ENCODE measurements at places on chromosomes 3 and 15.

DNA sequence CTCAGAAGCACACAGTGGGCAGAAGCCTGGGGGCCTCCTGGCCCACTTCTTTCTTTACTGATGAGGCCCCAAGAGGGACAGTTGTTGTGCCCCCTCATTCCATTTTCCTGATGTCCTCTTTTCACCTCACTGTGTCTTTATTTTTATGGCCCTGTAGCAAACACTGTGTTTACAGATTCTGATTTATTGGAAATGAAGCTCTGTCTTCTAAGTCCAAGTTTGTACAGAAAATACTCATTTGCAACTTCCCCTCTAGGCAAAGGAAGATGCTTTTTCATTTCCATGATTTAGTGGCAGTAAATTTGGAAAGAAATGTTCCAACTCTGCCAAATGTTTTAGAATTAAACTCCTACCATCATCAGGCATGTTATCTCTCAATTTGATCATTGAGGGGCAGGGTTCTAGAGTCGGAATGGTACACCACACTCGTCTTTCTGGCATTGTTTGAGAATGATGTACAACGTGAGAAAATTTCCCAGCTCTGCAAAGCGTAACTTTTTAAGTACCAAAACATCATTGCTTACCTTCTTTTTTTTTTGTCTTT is 129.7 kb downstream of the ARNT2 start:
- no peak for DNase-seq

GRCh38 chr15:80523746-80524145 is 119.6 kb downstream of the ARNT2 start:
- no peak for DNase-seq

DNA sequence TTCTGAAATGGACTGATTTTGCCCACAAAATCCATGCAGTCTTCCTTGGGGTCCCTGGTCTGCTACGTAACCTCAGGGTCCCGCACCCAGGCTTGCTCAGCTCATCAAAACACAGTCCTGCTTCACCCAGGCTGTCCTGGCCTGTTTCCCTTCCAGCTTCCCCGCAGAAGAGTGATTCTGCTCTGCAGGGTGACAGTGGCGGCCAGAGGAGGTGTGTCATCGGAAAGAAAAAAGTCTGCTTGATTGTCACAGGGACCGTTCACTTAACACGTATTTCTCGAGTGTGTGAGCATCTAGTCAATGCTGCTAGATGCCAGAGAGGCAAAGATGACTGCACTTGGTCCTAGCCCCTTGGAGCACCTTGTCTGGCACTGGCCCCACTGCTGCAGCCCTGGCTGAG is 50.1 kb upstream of the ABHD2 start:
- DNase-seq, result no peak

GRCh38 chr3:185069037-185070030 is 83.5 kb downstream of the C3orf70 start:
- no peak for DNase-seq

DNA sequence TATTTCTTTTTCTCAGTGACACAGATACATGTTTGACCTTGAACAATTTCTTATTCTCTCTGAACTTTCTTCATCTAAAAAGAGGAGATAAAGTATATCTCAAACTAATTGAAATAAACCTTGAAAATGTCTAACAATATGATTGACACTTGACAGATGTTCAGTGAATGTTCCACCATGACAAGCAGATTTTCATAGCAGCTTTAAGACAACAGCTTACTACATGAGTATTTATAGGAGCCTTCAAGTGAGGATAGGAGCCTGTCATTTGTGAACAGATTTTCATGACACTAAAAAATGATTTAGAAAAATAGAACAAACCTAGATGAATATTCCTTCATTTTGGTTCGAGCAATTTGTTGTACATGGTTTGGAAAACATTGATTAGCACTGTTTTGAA is 13.3 kb downstream of the SYN2 start:
- no peak for DNase-seq

DNA sequence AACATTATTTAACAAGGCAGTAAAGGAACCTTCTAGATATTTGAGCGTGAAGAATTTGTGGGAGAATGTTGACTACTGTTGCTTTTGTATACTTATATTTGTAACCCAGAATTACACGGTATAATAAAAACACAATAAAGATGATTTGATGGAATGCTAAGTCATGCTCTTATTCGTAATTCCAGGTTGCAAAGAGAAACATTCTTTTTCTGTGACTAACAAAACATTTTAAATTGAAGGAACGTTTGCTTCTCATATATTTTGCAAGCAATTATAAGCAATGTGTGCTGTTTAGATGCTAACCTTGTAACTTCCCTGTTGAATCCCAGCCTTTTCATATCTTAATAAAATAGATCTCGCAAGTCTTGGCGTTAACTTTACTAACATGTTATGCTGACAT is 124.4 kb upstream of the CGNL1 start:
- DNase-seq, result no peak

GRCh38 chr3:186639778-186640472 is at the start of gene FETUB:
FETUB (plus strand) TSS chr3:186640399; CDS start chr3:186640461, 62 bp downstream.
- DNase-seq, result no peak

- no peak for DNase-seq
These were observed 715.6 kb downstream of the ROBO1 start for GRCh38 chr3:79052054-79052681.

GRCh38 chr3:44159696-44160300 is 81.9 kb upstream of the TOPAZ1 start:
- no peak for DNase-seq

- DNase-seq, result no peak
These were observed 7.8 kb downstream of the CAMK1 start for GRCh38 chr3:9761919-9762318.

GRCh38 chr3:157753787-157754136 is 250.5 kb upstream of the VEPH1 start:
- no peak for DNase-seq

- no peak for DNase-seq
These were observed 35.3 kb upstream of the PSMD6 start for GRCh38 chr3:64058566-64058965.

GRCh38 chr3:72582963-72583362 is 265.3 kb downstream of the SHQ1 start:
- no peak for DNase-seq

GRCh38 chr3:41710646-41711388 is 251.1 kb downstream of the ULK4 start:
- DNase-seq, result no peak

DNA sequence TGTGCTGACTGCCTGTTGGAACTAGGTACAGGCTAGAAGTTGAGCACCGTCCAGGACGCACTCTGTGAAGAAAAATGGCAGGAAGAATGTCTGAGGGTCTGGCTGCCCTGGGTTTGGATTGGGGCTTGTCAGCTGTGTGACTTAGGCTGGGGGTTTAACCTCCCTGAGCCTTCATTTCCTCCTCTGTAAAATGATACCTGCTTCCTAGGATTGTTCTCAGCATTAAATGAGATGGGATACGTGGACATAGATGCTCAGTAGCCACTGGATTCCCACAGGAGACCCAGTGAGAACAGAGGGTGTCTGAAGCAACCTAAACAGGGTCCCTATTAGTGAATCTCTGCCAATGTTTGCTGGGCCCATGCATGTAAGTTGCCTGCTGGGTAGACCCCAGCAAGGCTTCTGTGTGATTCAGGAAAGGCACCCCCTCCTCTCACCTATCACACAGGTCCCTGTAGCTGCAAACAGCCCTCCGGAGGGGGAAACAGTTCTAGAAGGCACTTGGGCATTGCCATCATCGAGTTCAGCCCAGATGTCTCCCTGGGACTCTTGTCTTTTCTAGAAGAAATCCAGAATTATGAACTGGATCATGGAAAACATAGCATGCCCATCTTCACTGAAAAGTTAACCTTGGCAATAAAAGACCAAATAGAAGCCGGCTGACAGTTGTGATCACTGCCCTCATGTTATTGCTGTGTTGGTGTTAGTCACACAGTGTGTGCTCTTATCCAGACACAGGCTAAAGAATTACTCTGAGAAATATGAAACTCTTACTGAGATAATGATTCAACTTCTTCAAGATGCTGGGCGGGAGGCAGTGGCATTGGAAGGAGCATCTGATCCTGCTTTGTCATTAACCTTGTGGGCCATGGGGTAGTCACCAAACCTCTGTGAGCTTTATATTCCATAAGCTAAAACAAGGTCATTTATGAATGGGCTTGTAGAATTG is 64.5 kb downstream of the SMAD6 start:
- DNase-seq, result no peak

GRCh38 chr3:190692256-190692655 is 170.2 kb downstream of the GMNC start:
- no peak for DNase-seq

GRCh38 chr15:62783303-62783957 is 259.1 kb upstream of the TPM1 start:
- DNase-seq, result no peak

- DNase-seq, result no peak
These were observed 235.3 kb downstream of the ABHD5 start for GRCh38 chr3:43926055-43926454.

- no peak for DNase-seq
These were observed 216.4 kb downstream of the TIGIT start for GRCh38 chr3:114510201-114510600.

- DNase-seq, result no peak
These were observed 939 bp upstream of the ULK3 start for GRCh38 chr15:74843891-74844299.

DNA sequence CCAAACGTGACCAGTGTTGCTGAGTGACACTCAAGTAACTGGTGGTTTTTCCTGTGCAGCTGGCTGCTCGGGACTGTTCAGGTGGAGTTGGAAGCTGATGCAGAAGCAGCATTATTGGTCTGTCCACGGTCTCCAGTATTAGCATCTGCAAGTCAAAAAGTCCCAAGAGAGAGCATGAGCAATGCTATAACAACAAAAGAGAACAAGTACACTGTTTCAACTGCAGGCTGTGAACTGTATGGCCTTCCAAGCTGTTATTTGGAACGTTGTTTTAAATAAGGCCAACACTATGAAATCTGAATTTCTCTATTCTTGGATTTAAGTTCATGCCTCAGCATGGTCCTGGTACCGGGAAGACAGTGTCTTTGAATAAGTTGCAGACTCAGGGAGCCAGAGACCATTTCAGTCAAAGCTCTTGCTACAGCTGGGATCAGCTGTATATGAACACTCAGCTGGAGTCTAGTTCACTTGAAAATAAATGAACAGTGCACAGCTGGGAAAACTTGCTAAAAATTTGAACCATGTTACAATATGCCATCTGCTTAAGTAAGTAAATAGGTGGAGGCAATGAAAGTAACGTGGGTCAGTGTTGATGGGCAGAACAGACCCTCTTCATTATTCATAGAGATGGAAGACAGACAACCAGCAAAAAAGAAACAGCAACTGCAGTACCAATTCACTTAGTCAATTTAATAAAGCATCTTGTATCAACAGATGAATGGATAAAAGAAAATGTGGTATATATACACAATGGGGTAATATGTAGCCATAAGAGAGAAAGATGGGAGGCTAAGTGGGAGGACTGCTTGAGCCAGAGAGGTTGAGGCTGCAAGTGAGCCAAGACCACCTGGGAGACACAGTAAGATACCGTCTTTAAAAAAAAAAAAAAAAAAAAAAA is 45.1 kb downstream of the NR1I2 start:
- DNase-seq, result no peak

GRCh38 chr3:166089575-166089974 is 252.4 kb upstream of the BCHE start:
- DNase-seq, result no peak

DNA sequence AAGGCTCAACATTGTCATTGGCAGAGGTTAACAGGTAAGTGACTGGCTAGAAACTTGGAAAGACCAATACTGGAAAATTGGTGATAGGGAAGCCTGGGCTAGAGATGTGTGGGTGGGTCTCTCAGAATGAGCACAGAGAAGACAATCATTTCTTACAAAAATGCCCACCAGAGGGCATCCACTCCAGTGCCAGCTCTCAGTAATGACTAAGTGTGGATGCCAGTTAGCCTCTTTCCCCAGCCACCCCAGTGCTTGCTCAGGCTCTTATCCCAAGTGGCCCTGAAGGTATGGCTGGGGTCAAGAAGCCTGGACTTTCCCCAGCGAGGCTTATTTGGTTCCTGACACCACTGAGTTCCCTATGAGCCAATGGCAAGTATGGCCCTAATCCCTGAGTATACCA is 115.9 kb upstream of the ST8SIA2 start:
- no peak for DNase-seq

GRCh38 chr3:112365636-112366035 is 32.7 kb downstream of the CD200 start:
- DNase-seq, result no peak

- DNase-seq, result no peak
These were observed 573.6 kb upstream of the ARRDC4 start for GRCh38 chr15:97386940-97387339.

DNA sequence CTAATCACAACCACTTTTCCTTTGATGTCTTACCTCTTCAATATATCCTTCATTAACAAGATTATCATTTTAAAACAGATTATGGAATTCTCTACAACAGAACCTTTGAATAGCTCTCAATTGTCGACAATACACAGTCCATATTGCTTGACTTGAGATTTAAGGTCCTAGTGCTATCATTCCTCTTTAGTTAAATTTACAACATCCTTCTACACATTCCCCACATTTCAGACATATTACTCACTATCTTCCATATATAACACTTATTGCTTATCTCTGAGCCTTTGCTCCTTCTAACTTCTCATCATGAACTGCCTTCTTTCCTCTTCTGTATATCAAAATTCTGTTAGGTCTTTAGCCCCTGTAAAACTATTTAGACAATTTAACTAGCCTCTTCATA is 247.0 kb downstream of the STXBP5L start:
- no peak for DNase-seq

All from activated T-cell treated with anti-CD3 and anti-CD28 coated beads for 1 hour (primary cell).